ENCODE measurements at places on chromosomes 7 and 10.

DNA sequence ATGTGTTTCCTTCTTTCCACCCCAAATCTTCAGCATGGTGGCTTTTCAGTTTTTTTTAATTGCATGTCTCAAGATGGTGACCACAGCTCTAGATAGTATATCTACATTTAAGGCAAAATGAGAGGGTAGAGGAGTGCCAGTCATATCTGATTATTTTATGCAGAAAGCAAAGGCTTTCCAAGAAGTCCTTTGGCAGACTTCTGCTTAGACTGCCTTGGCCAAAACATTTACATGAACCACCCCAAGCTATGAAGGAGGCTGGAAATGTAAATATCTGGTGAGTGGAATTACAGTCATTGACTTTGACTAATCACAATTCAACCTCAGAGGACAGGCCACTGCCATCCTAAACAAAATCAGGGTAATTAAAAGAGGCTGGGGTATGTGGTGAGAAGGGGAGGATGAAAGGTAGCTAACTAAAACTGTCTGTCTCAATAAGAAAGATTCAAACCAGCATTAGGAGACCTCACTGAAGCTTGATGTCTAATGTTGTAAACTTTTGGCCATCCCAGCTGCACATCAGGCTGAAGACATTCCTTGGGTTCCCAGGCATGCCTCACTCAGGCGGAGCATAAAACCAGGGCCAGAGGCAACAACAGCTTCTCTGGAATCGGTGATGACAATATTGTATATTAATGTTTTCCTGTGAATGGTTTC, 53.4 kb downstream of the PPP1R3C start:
- no peak for DNase-seq

- DNase-seq = no peak
These were observed 6.9 kb upstream of the ZNF503 start for GRCh38 chr10:75408509-75408875.

- no peak for DNase-seq
These were observed 7.2 kb upstream of the RELN start for GRCh38 chr7:103996639-103997038.

DNA sequence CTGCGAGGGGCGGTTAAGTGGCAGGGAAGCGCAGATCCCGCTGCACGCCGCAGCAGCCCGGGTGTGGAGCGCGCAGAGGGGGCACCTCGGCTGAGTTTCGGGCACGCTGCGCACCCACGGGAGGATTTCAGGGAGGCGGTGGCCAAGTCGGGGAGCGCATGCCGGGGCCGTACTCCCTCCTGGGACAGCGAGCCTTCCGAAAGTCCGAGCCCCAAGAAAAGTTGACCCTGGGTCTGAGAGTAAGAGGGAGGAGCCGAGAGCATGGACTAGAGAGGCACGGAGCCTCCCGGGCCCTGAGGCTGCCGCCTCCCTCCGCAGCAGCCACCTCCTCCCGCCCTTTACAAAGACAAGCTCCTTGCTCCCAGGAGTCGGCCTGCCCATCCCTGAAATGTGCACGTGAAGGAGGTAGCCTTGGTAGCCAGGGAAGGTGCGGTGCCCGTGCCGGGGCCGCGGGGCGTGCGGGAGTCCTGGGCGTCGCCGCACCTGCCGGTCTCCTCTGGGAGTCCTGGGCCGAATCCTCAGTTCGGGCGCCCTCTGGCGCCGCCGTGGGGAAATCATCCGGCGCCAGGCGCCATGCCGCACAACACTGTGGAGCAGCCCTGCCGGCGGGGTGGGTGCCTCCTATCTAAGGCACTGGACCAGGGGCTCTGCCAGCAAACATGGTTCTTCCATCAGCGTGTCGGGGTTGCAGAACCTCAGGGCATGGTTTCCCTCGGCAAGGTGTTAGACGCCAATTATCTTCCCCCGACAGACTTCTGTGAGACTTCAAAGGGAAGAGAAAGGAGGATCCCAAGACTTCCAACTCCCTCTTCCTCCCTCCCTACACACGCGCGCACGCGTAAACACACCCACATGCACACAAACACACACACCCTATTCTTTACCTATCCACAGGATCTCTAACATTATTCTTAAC, 104.0 kb downstream of the TRIL start:
- peak; percentile 52 for DNase-seq

DNA sequence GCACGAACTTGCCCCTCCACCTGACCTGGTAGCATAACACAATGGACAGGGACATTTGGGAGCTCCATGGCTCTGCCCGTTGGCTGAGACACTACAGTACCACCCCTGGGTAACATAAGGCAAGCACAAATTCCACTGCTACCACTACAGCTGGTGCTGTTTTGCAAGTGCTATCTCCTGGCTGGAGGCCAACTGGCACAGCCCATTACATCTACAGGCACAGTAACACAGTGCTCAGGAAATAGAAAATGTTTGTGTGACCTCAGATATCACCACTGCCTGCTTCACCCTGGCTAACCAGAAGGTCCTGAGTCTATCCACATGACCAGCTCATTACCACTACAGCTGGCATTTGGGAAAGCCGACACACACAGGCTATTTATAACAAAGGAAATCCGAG, 631.1 kb upstream of the MBL2 start:
- no peak for DNase-seq

DNA sequence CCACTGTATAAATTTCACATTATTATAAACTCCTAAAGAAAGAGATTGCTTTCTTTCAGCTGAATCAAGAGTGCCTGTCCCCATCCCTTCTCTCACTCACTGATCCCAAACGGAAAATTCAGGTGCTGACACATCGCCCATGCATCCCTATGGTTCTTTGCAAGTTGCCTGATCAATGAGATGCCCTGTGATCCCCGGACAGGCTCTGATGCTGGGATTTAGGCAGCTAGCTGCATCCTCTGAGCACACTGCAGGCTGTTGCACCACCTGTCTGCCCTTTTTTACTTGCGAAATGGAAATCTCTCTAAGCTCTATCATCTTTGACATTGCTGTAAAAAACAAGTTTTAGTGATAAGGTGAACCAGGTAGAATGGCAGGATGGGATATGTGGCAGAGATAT, 456.5 kb downstream of the GATA3 start:
- DNase-seq = no peak

GRCh38 chr7:32170838-32171237, 100.6 kb upstream of the PDE1C start:
- DNase-seq = no peak

DNA sequence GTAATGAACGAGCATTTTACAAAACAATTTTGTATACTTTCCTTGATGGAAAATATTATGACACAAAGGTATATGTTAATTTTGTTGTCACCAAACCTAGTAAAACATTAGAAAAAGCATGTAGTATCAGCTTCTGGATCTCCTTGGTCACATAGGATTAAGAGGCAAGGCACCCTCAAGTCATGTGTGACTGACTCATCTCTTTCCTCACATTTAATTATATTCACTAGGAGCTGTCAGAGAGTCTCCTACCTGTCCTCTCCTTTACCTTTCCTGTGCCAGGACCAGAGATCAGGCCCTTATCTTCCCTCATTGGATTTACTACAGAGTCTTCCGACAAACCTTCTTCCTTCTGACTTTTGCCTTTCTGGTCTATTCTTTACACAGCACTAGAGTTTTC, 111.3 kb upstream of the RPA3 start:
- no peak for DNase-seq

DNA sequence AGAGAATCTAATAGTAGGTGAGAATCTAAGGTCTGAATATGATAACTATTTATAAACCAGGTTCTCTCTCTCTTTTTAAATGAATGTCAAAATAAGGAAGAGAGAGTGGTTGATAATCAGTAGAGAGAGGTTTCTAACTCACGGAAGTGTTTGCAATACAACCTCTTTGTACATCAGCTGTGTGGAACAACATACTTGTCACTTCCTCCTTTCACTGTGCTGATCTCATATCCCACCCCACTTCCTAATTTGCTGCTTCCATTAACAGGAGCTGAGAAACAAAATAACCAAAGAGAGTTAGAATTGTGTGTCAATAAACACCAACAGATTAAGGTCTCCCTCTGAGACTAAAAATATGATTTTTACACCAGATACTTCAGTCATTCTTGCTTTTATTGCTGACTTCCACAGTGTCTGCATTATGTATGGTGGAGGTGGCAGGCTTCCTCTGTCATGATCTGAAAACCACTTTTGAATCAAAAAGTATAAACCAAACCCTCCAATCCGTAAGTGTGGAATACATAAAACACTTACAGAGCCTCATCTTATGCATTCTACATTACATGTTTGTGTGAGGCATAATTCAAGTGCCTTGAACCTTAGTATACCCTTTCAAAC, 25.0 kb downstream of the CACUL1 start:
- DNase-seq = no peak

GRCh38 chr7:111098011-111098925, 7.3 kb downstream of the LRRN3 start:
- DNase-seq = no peak

DNA sequence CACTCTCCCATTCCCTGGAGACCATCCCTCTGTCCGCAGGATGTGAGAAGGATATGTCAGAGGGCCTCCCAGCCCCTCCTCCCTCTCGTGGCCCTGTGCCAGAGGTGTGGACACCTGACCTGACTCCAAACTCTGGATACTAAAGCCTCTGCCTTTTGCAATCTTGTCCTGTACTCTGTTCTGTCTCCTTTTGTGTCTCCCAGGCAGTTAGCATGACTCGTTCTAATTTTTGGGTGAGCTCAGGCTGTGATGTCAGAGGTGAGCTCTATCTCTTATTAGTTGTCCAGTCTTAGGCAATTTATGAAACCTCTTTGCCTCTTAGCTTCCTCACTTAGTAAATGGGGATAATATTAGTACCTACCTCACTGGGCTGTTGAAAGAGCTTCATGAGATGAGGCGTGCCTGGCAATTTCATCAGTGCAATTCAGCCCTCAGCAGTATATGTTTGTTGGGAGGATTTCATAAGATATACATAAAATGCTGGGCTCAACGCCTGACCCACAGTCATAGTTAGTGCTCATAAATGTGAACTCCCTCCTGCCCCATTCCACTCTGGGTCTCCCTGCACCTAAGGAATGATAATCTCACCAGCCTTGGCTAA, 10.9 kb downstream of the MARVELD1 start:
- no peak for DNase-seq

DNA sequence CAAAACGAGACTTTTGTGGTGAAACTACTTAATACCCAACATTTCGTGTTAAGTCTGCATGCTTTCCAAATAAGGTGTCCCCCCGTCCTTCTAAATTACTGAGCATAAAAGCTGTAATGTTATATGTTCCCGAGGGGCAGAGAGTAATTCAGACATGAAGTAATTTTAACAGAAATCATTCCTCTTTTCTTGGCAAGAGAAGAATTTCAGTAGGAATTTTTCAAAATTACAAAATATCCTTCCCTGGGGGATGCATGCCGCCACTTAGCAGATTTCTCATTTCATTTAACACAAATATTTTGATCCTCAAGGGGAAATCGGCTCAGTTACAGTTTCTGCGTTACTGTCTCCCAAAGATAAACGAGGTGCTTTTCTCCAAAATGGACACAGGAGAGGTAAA, 213.2 kb upstream of the RHOBTB1 start:
- no peak for DNase-seq

DNA sequence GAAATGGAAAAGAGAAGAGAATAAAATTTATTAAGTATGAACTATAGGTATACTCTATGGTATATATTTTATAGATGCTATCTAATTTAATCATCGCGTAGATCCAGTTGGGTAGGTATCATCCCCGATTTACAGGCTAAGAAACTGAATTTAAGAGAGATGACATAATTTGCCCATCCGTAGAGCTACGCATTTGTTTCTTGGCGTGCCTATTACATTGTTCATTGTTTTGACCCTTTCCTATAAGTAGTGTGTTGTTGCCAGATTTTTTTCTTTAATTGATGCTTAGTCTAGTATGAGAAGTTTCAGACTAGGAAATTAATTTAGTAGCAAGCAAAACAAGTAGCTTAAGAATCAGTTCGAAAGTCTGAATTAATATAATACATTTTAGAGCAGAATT, 205.7 kb upstream of the NPSR1 start:
- no peak for DNase-seq

DNA sequence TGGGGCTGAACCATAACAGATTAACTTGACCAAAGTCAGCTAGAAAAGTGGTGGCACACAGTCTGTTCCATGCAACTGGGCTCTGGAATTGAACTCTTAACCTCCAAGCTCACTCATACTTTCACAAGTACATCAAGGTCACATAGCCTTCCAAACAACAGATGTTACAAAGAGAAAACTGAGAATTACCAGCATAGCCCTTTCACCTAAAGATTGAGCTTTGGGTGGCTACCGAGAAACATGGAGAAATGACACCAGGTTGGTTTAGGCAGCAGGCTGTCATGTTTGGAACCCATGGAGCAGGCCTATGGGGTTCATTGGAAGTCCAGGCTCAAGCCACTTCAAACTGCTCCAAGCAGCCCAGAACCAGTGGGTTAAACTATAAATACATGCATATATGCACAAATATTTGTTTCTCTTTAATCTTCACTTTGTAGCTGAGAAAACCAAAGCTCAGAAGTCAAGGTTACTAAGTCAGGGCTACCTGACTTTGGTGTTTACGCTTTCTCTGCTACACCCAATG, 59.1 kb downstream of the MALSU1 start:
- no peak for DNase-seq

GRCh38 chr10:99937630-99938029, 72.1 kb downstream of the DNMBP start:
- peak; percentile 1 for DNase-seq

GRCh38 chr7:151838861-151839381, 38.0 kb downstream of the PRKAG2 start:
- no peak for DNase-seq

GRCh38 chr10:72038458-72039001, 49.8 kb downstream of the SPOCK2 start:
- DNase-seq = no peak

DNA sequence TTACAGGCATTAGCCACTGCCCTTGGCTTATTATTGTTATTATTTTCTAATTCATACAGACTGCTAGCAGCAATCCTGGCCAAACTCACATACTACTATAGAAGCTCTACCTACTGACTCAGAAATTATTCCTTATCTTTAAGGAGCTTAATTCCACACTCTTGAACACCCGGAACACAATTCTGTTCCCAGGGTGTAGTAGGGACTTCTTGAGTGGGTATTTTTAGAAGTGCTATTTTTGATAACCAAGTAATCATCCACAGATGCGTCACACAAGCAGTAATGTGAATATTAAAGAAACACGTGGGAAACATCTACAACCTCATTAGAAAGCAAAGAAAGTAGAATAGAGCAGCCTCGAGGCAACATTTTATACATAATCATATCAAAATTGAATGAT, 149.2 kb downstream of the PTEN start:
- no peak for DNase-seq

GRCh38 chr10:71887743-71888142, 36.7 kb upstream of the PSAP start:
- DNase-seq = no peak

- no peak for DNase-seq
These were observed 54.2 kb downstream of the PNLIPRP2 start for GRCh38 chr10:116674901-116675423.

GRCh38 chr7:65304175-65304574, 69.5 kb upstream of the ZNF92 start:
- DNase-seq = no peak

DNA sequence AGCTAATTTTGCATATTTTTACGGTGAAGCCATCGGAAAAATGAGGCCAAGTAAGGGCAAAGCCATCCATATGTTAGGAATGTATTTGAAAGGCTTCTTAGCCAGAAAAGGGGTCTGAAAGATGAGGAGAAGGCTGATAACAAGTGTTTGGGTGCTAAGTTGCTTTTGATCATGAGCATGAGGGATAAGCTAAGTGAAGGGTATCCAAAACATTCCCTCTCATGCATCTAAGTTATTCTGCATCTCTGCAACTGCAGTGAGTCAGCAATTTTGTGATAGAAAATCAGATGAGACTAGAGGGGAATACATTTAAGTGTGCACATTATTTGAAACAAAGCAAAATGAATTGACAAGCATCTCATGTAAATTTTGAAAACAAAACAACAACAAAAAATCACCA, 282.8 kb downstream of the GPR158 start:
- DNase-seq = no peak

GRCh38 chr10:31838065-31838464, 90.6 kb downstream of the ARHGAP12 start:
- DNase-seq = no peak

All from stimulated activated CD8-positive, alpha-beta memory T cell treated with anti-CD3 and anti-CD28 coated beads, Interleukin-7, amount 100 ng/mL, for 48 hours (primary cell).